ENCODE measurements at places on chromosomes 7 and 10.
A peak's percentile ranks its signal among the peaks of the same experiment; 100 is the strongest.

DNA sequence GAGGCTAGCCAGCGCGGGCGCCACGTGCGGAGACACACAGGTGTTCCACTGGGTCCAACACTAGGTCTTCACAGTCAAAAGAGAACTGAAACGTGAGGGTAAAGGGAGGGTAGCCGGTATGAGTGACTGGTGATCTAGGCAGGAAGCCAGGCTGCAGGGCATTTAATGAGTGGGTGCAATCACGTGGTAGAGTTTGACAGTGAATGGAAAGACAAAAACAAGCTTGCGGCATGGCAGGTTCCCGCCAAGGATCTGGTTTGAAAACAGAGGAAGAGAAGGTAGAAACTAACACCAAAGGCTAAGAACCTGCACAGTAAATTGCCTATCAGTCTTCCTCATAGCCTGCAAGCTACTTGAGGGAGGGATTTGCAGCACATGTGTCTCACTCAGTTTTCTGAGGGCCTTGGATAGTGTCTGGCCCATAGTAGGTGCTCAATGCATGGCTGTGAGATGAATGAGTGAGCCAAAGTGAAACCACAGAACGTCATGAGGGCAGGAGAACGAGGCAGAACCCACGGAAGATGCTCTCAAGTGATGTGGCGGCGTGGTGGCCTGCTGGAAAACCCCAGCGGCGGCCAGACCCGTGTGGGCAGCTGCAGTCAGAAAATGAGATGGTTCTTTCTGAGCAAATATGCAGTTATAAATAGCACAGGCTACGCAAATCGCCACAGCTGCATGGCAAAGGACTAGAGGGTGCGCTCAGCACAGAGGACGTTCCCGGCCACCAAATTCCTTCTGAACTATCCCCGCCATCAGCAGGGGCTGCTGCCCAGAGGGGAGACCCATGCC lies 183.6 kb upstream of the NFE2L3 start:
- DNase-seq = peak; percentile 71

DNA sequence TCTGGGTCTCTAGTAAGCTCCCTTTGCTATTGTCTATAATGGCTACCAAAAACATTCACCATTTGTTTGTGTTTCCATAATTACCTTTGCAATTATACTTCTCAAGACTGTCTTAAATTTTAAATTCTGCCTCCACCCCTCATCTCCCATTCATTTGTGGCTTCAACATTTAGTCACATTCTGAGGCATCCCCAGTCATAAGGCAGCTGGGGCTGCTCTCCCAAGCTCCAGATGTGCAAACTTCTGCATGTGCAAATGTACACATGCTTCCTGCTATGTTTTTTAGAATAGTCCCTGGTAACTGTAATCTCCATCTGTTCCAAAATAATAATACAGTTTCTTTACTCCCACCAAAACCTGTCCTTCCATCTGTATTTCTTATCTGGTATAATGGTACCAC lies 97.3 kb downstream of the CDK6 start:
- no peak for DNase-seq

GRCh38 chr7:18978108-18978495 lies 139.3 kb downstream of the TWIST1 start:
- peak; percentile 79 for DNase-seq

DNA sequence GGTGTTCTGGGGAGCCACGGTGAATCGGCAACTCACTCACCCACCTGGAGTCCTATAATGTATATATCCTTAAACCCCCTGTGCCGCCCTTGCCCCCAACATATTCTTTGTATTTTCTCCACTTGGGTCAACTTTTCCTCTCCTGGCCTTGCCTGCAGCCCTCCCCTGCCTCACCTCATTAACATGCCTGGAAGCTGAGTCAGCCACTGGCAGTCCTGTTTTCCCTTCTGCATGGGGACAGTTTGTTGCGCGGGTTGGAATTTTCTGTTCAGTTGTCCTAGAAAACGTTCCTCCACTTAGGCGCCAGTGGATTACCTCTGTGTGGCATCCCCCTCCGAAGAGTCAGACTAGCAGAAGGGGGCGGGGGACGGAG lies 97.4 kb downstream of the C10orf105 start:
- DNase-seq = peak; percentile 77

DNA sequence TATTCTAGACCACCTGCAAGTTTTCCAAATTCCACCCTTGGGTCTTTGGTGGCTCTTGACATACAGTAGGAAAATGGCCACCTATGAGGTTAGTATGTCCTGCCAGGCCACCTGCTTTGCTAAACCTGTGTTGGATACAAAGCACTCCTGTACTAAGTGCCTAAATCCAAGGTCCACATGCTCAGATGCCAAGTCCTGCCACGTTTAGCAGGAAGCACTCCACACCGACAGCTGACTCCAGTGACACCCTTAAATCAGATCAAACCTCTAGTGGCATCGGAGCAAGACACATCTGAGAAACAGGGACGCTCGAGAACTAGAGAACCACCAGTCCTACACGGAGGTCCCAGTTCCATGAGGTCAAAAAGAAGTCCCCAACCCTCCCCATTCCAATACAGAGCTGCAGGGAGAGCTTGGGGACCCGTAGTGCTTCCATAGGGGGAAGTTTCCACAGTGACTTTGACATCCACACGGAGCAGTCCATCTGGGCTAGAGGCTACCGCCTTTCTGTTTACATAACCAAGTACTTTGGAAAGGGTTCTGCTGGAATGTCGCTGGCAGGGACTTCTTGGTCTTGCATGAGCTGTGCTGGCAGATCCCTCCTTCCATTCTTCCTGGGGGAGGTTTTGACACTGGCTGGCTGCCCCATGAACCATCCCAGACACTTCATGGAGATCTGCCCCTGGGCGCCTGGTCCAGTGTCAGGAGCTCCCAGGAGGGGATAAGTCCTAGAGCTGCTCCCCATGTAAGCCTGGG lies 290.6 kb downstream of the PRPF18 start:
- no peak for DNase-seq

- DNase-seq = peak; percentile 14
Measured at GRCh38 chr7:8389593-8390261, 43.7 kb upstream of the NXPH1 start.

DNA sequence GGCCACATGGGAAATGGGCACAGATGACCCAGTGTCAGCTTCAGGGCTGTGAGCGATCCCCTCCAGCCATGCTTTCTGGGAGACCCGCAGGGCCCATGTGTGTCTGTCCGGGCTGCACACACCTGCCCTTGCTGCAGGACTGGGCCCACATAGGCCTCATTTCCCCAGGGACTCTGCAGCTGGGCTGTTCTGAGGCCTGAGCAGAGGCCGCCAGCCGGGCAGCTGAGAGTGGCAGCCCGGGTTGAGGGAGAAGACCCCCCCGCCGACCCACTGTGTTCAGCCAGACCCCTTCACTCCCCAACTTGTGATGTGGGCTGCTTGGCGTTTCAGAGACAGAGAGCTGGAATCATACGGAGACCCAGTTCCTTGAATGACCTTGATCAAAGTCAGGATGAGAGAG lies 50.1 kb upstream of the DPYSL4 start:
- DNase-seq = no peak

DNA sequence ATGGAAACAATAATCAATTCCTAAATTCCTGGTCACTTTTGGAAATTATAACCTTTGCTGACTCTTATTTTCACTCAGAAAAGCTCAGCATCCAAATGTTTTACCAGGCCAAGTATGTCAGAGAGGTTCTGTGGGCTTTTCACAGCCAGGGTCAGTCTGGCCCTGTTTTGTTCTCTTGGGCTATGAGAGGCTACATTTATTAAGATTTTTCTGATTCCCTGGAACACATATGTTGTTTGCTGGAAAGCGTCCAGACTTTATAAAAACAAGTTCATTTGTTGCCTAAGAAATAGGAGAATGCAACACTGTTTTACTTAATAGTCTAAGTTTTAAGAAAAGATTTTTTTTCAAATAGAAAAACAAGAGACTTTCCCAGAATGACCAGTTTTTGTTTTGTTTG lies 238.4 kb upstream of the PLXDC2 start:
- peak; percentile 93 for DNase-seq

DNA sequence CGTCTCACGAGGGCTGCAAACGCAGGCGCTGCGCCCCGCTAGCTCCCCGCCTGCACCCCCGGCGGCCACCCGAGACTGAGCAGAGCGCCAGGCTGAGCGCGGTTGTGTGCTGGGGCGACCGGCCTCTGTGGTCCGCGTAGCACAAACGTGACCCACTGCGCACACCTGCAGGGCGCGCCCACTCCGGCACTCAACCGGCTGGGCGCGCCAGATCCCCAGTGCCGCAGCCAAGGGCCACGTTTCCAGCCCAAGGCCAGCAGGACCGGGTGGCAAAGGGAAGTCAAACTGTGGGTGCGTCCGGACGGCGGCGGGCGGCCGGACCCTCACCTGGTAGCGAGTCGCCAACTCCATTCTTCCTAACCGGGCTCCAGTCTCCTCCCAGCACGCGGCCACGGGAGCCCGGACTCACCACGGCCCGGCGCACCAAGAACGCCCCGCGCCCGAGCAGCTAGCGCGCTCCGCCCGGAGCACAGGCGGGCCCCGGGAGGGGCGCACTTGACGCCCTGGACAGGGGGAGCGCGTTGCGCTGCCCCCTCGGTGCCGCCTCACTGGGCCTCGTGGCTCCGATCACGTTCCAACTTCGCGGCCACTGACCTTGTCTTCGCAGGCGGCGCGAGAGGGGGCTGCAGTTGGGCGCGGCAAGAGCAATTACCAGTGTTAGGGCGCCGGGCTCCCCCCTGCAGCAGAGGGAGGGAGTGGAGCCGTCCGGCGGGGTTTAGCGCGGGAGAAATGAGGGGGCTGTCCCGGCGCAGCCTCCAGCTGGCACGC lies at the start of gene CDCA7L:
TSS of gene CDCA7L (minus strand) at position 446 of the 768 bp plus-strand sequence. CDS start at position 351, 95 bp downstream.
- peak; percentile 85 for DNase-seq

DNA sequence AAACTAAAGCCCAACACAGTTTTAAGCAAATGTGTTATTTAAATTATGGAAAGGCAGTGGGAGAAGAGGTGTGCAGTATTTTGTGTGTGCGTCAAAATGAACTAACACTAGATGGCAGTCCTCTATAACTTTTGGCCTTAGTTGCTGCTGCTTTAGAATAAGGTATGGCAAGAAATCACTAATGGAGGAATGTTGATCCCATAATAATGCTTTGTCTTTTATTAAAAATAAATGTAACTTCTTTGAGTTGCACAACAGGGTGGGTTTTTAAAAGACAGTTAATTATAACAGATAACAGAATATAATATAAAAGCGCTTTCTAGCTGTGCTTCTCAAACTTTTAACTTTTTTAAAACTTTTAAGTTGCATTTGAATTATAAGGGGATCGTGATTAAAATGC lies 56.4 kb downstream of the BBS9 start:
- DNase-seq = peak; percentile 81

- DNase-seq = no peak
Measured at GRCh38 chr7:4174884-4175283, 507.2 kb upstream of the FOXK1 start.

- DNase-seq = no peak
Measured at GRCh38 chr7:144761493-144761892, 74.4 kb downstream of the TPK1 start.

GRCh38 chr7:67392596-67393438 lies 396.2 kb downstream of the TYW1 start:
- no peak for DNase-seq

DNA sequence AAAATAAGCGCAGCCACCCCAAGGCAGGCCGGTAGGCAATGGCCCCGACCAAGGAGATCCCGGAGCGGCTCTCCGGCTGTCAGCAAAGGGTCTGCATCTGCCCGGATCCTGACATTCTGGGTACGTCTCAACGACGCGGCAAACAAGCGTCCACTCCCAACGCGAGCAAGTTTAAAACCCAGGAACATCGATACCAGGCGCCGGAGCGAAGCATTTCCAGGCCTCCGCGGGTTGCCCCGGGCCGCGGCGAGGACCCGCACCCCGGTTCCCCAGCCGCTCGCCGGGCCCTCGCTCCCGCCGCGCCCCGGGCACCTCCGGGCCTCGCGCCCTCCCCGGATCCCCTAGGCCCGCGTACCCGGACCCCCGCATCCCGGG lies 453 bp downstream of the URGCP start:
- DNase-seq = peak; percentile 62

DNA sequence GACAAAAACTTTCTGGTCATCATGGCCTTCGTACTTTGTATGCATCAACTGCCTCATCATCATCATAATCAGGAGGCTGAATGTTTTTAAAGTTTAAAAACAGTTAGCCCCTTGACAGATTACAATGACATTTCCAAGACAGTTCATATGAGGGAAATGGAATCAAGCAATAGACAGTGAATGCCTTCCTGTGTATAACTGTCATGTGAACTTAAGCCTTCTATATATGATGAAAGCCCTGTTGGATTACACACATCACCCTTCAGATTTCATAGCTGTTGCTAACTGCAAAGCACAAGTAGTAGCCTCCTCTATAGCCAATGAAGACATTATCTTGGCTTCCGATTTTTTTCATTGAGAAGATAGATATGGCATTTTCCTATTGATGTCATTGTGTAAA lies 154.0 kb downstream of the PLXDC2 start:
- no peak for DNase-seq

DNA sequence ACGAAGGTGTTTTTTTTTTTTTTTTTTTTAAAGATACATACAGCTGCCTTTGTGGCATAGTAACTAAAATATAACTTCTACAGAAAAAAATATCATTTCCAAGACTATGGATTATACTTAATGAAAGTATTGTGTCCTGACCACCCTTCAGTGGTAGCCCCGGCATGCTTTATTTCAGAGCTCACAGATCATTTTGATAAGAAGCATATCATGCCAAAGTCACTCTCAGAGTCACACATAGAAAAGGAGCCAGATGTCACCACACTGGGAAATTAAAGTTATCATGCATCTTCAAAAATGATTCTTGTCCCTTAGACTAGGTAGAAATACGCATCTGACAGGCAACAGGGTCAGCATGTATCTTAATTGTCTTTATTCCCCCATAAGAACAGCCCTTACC lies 3.0 kb downstream of the ADARB2 start:
- DNase-seq = no peak

DNA sequence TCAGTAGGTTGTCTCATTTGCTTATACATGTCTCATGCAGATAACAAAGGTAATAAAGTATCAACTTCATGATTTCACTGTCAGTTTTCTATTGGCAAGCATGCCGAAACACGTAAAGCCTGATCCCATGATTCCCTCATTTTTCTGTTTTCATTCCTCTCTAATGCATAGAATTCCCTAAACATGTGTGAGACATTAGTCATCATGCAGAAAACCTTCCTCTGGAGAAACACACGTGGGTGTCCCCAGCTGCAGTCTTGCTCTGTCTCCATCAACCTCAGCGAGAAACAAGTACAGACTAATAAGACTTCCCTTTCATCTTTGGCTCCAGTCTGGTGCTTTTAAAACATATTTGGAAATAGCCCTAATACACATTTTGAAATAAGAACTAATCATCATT lies 432.7 kb upstream of the VSTM2A start:
- no peak for DNase-seq

- DNase-seq = peak; percentile 56
Measured at GRCh38 chr10:4013651-4014121, 228.7 kb upstream of the KLF6 start.

DNA sequence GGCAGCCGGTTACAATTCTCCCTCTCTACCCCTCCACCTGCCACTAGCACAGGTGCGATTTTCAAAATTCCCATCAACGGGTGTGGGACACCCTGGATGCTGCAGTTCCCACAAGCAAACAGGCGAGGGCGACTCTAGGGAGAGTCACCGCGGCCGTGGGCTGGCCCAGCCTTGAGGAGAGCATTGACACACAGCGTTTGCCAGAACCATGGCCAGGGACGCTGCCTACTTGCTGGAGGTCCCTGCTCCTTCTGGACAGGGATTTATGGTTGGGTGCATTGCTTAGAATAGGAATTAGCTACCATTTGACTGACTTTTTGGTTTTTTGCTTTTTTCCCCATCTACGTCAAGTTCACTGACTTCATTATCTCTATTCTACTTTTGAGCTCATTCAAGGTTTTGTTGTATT lies 19.0 kb upstream of the CLDN4 start:
- DNase-seq = no peak

All from muscle of leg (tissue), 16 donors.